Left forelimb (tissue), 1 donor: ENCODE measurements at places on chromosomes 2 and 18.

- DNase-seq = no peak
Measured at GRCh38 chr2:67041051-67041450, 356.1 kb upstream of the ETAA1 start.

DNA sequence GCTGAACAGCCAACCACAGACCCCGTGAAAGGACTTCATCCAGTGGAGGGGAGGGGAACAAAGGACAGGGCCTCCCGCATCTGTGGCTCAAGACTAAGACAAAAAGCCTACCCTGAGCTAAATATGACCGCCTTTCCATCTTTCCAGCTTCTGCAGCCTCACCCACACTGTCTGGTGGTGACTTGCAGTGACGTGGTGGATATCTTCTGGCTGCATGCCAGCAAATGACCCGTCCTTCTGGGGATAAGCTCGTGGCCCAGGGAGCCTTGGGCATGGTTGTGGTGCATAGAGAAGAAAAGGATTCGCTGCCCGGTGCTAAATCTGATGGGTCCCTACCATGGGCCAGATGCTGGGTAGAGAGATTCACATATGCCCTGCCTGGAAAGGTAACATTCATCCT, 8.7 kb upstream of the NGEF start:
- DNase-seq = no peak

DNA sequence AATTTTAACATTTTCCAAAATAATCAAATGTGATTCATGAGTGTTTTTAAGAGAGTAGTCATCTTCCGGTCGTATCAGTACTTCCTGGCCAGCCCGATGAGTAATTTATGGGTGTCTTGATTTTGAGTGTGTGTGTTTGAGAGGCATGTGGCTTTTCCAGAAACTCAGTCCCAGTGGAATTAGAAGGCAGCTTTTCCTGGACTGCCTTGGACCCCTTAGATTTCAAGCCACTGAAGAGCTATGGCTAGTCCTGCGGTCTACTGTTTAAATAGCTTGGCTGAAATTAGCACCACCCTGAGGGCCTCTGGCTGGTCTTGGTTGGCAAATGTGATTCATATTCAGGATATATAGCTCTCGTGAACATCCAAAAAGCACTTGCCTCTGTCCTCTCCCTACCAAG, 59.4 kb downstream of the HK2 start:
- DNase-seq = peak; percentile 20

GRCh38 chr2:27261926-27262298, 935 bp downstream of the SLC30A3 start:
- no peak for DNase-seq

DNA sequence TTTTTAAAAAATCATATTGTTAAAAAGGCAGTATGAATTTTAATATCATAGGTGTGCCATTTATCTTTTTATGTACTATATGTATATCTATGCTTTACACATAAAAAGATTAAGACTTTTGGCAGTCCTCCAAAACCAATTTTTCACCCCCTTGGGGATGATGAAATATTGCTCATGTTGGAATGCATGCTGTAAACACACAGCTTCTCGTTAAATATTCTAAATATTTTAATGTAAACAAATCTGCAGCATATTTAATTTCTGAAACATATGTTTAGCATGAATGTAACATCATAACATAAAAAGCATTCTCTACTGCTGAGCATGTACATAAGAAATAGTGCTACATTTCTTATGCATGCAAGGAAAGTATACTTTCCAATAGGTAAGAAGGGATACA, 484.3 kb upstream of the LRATD1 start:
- no peak for DNase-seq

- DNase-seq = no peak
Measured at GRCh38 chr2:141957321-141957720, 173.5 kb downstream of the LRP1B start.

DNA sequence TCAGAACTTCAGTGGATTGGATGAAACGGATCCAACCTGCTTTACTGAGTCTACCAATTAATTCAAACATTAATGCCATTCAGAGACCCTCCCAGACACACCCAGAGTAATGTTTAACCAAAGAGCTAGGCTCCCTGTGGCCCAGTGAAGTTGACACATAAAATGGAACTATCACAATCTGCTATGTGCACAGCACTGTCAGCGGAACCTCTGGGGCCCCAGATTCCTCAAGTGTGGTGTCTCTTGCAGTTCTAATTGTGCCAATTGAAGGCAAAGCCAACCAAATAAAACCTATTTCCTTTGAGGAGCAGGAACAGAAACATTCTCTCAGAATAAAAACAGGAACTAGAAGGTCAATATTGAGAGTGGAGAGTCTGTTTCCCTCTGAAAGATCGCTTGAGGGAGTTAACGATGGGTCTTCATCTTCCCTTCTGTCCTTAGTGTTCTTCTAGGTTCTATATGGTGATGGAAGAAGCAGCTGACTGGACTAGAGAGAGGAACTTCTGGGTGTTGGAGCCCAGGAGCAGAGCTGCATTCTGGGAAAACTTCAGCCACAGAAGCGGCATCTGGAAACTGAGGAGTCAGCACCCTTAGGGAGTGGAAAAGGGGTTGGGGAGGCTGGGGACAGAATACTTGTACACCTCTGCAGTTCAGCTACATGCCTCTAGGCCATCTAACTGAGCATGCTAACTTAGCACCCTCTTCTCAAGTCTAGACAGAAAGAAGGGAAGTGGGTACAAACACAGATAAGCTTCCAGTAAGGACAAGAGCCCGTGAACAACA, 174.4 kb upstream of the FBXO11 start:
- no peak for DNase-seq

DNA sequence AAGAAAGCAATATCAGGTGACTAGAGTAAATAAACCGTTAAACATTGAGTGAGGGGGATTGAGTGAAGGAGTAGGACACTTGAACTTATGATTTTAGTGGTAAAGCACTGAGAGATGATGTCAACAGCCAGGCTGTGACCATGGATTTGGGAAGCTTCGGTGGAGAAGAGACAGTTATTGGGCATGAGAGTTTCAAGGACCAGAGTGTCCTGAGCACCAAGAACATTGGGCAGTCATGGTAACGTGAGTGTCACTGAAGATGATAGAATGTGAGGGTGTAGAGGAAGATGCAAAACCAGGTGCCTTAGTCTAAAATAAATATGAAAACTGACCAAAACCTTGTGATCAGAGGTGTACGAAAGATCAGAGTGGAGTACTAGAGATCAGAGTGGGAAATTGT, 248.1 kb downstream of the ASXL3 start:
- DNase-seq = no peak

DNA sequence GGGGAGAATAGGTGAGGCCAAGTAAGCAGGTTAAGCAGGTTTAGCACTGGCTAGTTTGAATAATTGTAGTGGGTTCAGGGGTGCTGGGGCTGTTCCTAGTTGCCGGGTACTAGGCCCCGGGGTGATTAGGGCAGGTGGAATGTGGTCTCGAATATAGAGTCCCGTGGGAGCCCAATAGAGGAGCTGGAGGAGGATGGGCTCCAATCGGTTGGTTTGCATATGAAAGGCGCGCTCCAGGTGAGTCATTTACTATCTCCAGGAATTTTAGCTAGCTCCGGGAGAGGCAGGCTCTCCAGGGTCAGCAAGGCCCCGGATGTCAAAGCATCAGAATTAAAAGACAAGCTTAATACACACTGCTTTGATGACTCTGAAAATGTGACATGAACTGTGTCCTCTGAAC, 304.0 kb downstream of the ZNF521 start:
- no peak for DNase-seq

DNA sequence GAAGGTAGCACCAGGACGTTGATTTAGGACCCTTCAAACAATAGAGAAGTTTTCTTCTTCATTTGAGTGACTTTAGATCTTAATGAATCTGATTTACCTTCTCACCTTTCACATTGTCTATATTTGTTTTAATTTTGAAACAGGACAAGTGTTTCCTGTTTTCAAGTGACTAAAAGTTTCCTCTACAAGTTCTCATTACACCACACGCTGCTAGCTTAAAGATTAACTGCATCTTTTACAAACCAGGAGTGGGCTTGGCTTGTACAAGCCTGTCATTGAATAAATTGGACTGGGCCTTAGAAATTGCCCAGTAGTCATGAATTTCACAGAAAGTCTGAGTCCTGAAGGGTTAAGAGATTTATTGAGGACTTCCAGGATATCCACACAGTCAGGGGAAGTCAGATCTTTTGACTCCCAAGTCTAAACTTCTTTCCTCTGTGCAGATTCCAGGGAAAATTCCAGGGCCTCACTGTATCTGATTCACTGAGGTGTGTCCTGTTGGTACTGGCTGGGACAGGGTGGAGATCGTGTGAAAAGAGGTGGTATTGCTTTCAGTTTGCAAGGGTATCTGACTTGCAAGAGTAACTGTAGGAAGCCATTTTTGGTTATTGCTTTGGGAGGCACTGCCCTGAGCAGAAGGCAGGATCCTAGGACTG, 3.4 kb downstream of the SGPP2 start:
- DNase-seq = no peak

GRCh38 chr18:79356435-79356834, 39.3 kb upstream of the NFATC1 start:
- DNase-seq = no peak

- no peak for DNase-seq
Measured at GRCh38 chr2:169585673-169586072, 1.5 kb downstream of the PPIG start.

DNA sequence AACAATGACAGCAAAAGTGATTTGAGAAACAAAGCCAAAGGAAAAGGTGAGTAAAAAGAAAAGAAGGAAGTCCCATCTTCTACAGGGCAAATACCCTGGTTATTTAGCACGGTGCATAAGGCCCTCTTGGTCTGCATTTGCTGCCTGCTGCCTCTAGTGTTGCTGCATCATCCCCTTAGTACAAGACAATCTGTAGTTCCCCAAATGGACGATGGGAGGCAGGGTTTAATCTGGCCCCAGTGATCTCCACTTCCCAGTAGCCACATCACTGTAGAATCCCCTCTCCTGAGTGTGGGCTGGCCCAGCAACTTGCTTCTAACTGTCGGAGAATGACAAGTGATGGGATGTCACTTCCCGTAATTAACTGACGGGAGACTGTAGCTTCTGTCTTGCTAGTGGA, 85.1 kb downstream of the CTAGE1 start:
- no peak for DNase-seq

DNA sequence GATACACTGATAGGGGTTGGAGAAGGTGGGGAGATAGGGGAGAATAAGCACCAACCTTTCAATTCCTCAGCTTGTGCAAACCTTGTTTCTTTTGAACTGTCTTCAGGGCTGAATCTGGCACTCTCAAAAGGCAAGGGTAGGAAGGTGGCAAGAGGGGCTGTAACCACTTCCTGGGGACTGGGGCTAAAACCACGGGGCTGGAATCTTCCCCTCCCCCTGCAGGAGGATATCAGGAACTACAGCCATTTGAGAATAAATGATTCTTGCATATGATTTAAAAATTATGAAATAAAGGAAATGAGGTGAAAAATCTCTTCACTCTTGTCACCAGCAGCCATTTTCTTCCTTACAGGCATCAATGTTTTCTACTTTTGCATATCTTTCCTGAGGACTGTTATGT, 50.8 kb downstream of the ATOH8 start:
- no peak for DNase-seq

DNA sequence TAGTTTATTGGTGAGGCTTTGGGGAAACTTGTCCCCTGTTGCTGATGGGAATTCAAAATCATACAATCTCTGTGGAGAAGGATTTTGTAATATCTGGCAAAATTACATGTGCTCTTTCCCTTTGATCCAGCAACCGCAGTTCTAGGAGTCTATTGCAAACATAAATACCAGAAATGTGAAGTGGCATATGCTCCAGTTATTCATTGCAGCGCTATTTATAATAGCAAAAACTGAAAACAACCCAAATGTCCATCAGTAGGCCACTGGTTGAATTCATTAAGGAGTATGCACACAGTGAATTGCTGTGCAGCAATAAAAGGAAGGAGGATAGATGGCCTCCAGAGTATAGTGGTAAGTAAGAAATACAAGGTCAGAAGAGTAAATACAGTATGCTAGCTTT, 76.5 kb downstream of the HNRNPLL start:
- DNase-seq = no peak

GRCh38 chr18:48790869-48791635, 159.7 kb downstream of the SMAD7 start:
- DNase-seq = peak; percentile 52

DNA sequence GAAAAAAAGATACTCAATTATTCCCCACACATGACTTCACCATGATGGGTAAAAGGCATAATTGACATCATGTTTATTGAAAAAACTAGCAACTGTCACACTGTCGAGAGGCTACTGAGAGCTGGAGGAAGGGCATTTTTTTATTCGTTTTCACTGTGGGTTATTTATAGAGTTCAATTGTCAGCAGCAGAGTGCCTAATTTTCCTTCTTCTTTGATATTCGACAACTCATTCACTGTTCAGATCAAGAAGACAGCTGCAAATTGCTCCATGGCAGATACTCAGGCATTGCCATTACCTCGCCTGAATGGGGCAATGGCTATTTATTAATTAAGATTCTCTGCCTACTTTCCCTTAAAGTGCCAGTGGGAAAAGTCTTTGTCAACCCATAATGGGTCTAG, 197.5 kb upstream of the NRP2 start:
- DNase-seq = no peak

GRCh38 chr2:67871686-67872412, 191.0 kb downstream of the C1D start:
- no peak for DNase-seq
